ENCODE measurements at places on chromosomes 7 and 10. TPM values are rescaled to one million over a fixed set of nuclear protein-coding genes. Genes with fewer than 3 reads are reported as not detected.

GBX1 gene
- not detected for total RNA-seq

DNA sequence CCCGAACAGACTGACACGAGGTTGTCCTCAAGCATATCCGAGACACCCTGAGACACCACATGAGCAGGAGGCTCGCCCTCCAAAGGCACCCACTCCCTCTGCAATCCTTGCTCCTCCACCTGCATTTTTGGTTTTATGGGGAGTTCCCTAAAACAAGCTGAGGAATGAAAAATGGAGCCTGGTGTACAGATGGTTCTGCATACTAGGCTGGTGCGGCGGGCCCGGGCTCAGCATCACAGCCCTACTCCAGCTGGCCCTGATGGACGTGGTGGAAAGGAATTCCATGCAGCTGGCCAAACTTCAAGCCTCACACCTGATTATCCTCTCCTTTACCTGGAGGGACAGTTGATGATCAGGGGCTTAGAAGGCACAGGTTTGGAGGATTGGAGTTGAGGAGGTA, 30.3 kb upstream of the JAKMIP3 start:
- no peak for DNase-seq

DNA sequence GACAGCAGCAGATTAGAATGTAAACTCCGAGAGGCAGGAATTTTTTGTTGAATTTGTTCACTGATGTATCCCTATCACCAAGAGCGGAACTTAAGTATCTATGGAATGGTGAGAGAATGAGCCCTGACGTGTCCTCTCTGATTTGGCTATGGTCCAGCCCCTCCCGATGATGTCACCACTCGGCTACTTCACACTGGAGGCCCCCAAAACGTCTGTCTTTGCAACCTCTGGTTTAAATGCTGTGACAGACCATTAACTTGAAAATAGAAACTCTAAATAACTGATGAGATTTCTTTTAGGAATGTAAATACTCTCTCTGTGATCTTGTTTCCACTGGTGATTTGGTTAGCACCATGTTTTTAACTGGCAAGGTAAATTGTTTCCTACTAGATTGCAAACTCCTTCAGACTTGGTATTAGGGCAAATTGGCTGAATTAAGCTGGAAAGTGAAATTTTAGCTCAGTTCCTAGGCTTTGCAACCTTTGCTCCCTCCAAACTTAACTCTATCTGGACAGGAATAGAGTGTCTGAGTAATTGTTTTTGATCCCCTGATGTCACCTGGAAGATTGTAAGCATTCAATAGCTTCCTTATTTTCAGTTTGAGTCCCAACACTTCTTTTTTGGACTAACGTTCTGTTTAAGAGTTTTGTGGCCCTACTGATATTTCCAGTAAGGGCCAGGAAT, 19.1 kb downstream of the SLC16A12 start:
- DNase-seq, result no peak

DNA sequence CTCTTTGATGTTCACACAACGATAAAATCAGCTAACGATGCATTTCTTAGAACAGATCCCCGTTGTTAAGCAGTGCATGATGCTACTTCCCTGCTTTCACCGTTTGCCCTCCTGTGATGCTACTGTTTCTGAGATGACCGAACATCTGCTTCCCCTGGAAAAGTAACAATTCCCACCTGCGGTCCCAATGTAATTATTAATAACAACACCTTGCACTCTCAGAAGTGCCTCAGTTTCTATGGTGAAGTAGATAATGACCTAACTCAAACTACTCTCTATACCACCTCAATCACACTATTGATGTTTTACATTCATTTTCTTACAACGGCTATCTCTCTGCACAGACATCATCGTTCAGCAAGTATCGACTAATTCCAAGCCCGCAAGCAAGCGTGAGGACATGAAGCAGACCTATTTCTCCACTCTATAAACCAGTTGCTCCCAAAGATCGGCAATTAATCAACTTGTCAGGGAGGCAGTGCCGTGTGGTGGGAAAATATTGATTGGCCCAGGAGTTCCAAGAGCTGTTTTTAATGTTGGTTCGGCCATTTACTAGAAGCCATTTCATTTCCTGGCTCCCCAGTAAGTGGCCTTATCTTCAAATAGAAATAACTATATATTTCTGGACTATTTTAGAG, 42.7 kb downstream of the FAM107B start:
- DNase-seq, result no peak

GRCh38 chr10:63675171-63675570, 154.0 kb downstream of the REEP3 start:
- no peak for DNase-seq

DNA sequence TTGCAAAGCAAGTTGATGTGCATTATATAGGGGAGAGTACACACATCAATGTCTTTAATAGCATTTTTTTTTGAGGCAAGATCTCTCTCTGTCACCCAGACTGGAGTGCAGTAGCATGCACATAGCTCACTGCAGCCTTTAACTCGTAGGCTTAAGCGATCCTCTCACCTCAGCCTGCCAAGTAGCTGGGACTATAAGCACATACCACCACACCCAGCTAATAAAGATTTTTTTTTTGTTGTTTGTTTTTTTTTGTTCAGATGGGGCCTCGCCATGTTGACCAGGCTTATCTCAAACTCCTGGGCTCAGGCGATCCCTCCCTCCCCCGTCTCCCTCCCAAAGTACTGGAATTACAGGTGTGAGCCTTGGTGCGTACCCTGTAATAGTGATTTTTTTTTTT, 1.5 kb downstream of the UMAD1 start:
- no peak for DNase-seq

FHIP2A gene
- 23.3 TPM for total RNA-seq

- DNase-seq, result no peak
Measured at GRCh38 chr7:137169282-137169698, 174.2 kb downstream of the PTN start.

- DNase-seq, result no peak
Measured at GRCh38 chr10:5094265-5095205, at the start of gene AKR1C3. Gene AKR1C3, plus strand, starts transcription at chr10:5094414. Its CDS starts 31 bp downstream, at chr10:5094445.

All from activated CD4-positive, alpha-beta T cell treated with anti-CD3 and anti-CD28 coated beads, Interleukin-2, amount 10 ng/mL, durations not matched to agents 7 days and 5 days (primary cell).